ENCODE measurements at places on chromosomes 16 and 17.

- H3K4me1 ChIP-seq: no peaks in the 10 kb centered on the region
- no peak for DNase-seq
- H3K27ac ChIP-seq: no peak overlapping the region
- no peaks in the 10 kb centered on the region for H3K36me3 ChIP-seq
- H3K27me3 ChIP-seq: peaks cover 14% of the 10 kb centered on the region
Measured at GRCh38 chr16:1278477-1278876, 22.6 kb downstream of the TPSD1 start.

DNA sequence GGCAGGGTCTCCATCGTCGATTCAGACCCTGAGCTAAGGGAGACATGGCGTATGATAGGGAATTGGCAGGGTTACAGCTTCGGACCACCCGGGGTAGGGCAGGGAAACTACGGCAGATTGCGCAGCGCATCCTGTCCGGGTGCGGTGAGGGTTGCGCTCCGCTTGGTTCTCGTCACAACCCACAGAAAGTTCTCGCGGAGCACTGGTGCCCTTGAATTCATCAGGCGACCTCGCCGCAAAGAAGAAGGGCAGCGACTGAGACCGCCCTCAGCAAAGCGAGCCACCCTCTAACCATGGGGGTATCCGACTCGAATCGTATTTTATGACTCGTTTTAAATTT is 1.2 kb downstream of the HS3ST3B1 start:
- H3K27me3 ChIP-seq: peaks cover 16% of the 10 kb centered on the region
- peak overlapping the region; percentile 93 for H3K27ac ChIP-seq
- peaks cover 63% of the 10 kb centered on the region for H3K4me1 ChIP-seq
- peak; percentile 65 for DNase-seq
- H3K36me3 ChIP-seq: peaks cover 9% of the 10 kb centered on the region

DNA sequence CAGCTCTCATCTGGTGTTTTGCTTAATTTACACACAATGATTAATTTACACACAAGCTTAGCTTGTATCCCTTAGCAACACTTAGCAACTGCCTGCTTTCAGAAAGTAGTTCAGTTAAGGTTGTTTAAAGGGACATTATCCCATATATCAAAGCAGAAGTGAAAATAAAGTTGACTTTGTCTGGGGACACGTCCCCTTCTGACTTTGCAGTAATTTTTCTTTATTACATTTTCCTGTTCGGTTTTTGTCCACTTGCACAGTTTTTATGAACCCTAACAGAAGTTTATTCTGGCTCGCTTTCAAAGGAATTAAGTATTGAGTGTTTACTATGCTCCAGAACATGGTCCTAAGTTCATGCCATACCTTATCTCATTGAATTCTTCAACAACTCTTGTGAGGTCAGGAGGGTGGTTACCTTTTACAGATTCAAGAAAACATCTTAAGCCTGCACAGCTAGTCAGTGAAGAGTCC is 41.5 kb downstream of the ARHGAP44 start:
- peaks cover 2% of the 10 kb centered on the region for H3K27me3 ChIP-seq
- H3K4me1 ChIP-seq: no peaks in the 10 kb centered on the region
- no peak overlapping the region for H3K4me3 ChIP-seq
- no peaks in the 10 kb centered on the region for H3K36me3 ChIP-seq
- no peak for DNase-seq
- no peak overlapping the region for H3K27ac ChIP-seq

GRCh38 chr17:79887451-79887991 is 48.3 kb upstream of the CBX4 start:
- no peak overlapping the region for H3K4me3 ChIP-seq
- no peak overlapping the region for H3K27ac ChIP-seq
- no peaks in the 10 kb centered on the region for H3K4me1 ChIP-seq
- no peak for DNase-seq
- H3K36me3 ChIP-seq: no peaks in the 10 kb centered on the region
- peaks cover 25% of the 10 kb centered on the region for H3K27me3 ChIP-seq

- no peak overlapping the region for H3K4me3 ChIP-seq
- H3K36me3 ChIP-seq: no peaks in the 10 kb centered on the region
- no peak overlapping the region for H3K27ac ChIP-seq
- H3K4me1 ChIP-seq: peaks cover 2% of the 10 kb centered on the region
- H3K27me3 ChIP-seq: no peaks in the 10 kb centered on the region
Measured at GRCh38 chr16:46737621-46738214, 10.4 kb downstream of the MYLK3 start.

GRCh38 chr16:49441366-49441780 is 67.8 kb downstream of the C16orf78 start:
- no peaks in the 10 kb centered on the region for H3K27me3 ChIP-seq
- DNase-seq: peak; percentile 61
- peak overlapping the region; percentile 40 for H3K27ac ChIP-seq
- peaks cover 23% of the 10 kb centered on the region for H3K4me1 ChIP-seq
- peak overlapping the region; percentile 30 for H3K4me3 ChIP-seq

DNA sequence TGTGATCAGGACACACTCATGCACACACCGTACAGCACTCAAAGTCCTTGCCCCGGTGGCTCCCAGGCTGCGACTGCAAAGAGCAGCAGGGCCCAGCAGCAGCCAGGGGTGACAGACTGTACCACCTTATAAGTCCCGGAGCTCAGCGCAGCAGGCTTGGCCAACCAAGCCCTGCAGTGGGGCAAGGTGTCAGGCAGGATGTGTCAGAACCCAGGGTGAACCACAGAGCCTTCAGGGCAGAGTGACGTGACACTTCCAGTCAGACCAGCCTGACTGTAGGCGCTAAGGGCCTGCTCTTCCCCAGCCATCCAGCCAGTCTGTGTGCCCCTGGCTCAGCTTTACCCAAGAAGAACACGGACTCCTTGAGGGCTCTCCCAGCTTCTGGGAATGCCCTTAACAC is 204.1 kb downstream of the COPRS start:
- no peak overlapping the region for H3K4me3 ChIP-seq
- H3K4me1 ChIP-seq: no peaks in the 10 kb centered on the region
- peaks cover 14% of the 10 kb centered on the region for H3K27me3 ChIP-seq
- DNase-seq: peak; percentile 14
- no peaks in the 10 kb centered on the region for H3K36me3 ChIP-seq

- H3K4me3 ChIP-seq: no peak overlapping the region
- H3K27ac ChIP-seq: no peak overlapping the region
- peaks cover 6% of the 10 kb centered on the region for H3K36me3 ChIP-seq
- no peaks in the 10 kb centered on the region for H3K4me1 ChIP-seq
- H3K27me3 ChIP-seq: no peaks in the 10 kb centered on the region
- DNase-seq: no peak
Measured at GRCh38 chr17:64747938-64748540, 85.9 kb upstream of the SMURF2 start.

DNA sequence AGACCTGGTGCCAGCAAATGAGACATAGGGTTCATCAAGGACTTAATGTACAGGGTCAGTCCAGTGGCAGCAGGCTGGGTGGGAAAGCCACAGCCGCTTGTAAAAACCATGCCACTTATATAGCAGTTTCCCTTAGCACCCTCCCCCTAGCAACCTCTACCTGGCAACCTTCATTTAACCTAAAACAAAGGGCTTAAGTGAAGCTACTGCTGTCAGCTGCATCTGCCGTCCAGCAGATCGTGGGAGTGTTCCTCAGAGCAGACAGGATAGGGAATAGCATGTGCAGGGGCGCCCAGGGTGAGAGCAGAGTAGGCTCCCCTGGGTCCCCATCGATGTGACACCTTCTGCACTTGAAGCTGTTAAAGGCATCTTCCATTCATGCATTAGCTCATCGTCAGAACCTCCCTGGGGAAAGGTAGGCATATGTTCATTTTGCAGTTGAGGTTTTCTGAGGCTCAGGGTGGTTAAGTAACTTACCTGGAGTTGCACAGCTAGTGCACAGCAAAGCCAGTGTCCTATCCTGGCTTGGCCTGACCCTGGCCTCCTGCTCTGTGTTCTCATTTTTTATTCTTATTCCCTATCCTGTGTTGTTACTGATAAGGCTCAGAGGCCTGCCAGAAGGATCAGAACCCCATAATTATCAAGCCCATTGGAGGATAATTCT is 112.5 kb downstream of the SOCS1 start:
- peaks cover 1% of the 10 kb centered on the region for H3K36me3 ChIP-seq
- no peaks in the 10 kb centered on the region for H3K27me3 ChIP-seq
- DNase-seq: no peak
- peaks cover 30% of the 10 kb centered on the region for H3K4me1 ChIP-seq
- H3K27ac ChIP-seq: no peak overlapping the region

DNA sequence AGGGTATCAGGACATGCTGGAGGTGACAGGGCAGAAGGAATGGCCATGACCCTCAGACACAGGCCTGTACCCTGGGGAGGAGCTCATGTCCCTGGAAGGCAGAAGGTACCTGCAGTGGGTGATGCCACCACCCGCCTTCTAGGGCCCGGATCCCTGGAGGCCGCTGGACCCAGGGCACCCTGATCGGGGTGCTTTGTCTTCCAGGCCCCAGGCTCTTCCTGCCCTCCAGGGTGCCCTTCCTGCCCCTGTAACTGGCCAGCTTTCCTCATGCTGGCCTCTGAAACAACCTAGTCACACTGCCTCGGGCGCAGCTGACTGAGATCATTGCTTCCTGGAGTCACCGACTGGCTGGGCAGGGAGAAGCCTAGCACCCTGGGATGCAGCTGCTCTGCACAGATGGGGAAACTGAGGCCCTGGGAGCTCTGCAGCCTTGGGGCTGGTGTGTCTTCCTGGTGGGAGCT is 5.8 kb downstream of the ADCY7 start:
- H3K36me3 ChIP-seq: peaks cover 13% of the 10 kb centered on the region
- H3K27me3 ChIP-seq: no peaks in the 10 kb centered on the region
- peak overlapping the region; percentile 99 for H3K27ac ChIP-seq
- no peak for DNase-seq
- H3K4me1 ChIP-seq: peaks cover 96% of the 10 kb centered on the region
- H3K4me3 ChIP-seq: no peak overlapping the region

GRCh38 chr16:8943966-8944759 is 19.5 kb downstream of the USP7 start:
- peaks cover 3% of the 10 kb centered on the region for H3K36me3 ChIP-seq
- H3K4me3 ChIP-seq: no peak overlapping the region
- peak overlapping the region; percentile 71 for H3K27ac ChIP-seq
- peaks cover 98% of the 10 kb centered on the region for H3K4me1 ChIP-seq

GRCh38 chr16:2956579-2956956 is 7.5 kb upstream of the KREMEN2 start:
- no peak overlapping the region for H3K27ac ChIP-seq
- H3K4me3 ChIP-seq: no peak overlapping the region
- H3K4me1 ChIP-seq: no peaks in the 10 kb centered on the region
- no peak for DNase-seq
- no peaks in the 10 kb centered on the region for H3K36me3 ChIP-seq

DNA sequence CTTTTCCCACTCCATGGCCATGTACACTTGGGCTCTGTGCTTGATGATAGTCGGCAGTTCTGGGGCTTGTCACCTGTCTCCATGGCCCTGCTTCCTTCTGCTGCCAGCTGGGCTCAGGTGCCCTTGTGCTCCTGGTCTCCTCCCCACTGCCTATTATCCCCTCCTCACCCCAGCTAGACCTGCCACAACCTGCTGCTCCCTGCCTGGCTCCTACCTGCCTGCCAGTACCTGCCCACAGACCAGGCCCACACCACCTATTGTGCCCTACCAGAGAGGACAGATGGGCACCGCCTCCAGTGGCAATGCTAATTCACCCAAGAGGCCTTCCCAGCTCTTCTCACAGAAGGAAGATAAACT is 538 bp upstream of the RAPGEFL1 start:
- H3K36me3 ChIP-seq: peaks cover 19% of the 10 kb centered on the region
- H3K27me3 ChIP-seq: no peaks in the 10 kb centered on the region
- no peak for DNase-seq
- H3K4me3 ChIP-seq: peak overlapping the region; percentile 39
- H3K27ac ChIP-seq: no peak overlapping the region

GRCh38 chr16:81624760-81625543 is 154.1 kb upstream of the PLCG2 start:
- H3K36me3 ChIP-seq: peaks cover 7% of the 10 kb centered on the region
- H3K4me1 ChIP-seq: peaks cover 22% of the 10 kb centered on the region
- DNase-seq: no peak
- H3K4me3 ChIP-seq: no peak overlapping the region

GRCh38 chr16:31696968-31697743 is 169.5 kb downstream of the AHSP start:
- DNase-seq: no peak
- no peak overlapping the region for H3K4me3 ChIP-seq
- H3K36me3 ChIP-seq: peaks cover 10% of the 10 kb centered on the region
- H3K4me1 ChIP-seq: peaks cover 21% of the 10 kb centered on the region

GRCh38 chr17:51818777-51819176 is 339.7 kb downstream of the CA10 start:
- no peaks in the 10 kb centered on the region for H3K36me3 ChIP-seq
- no peak overlapping the region for H3K4me3 ChIP-seq
- H3K27me3 ChIP-seq: peaks cover 1% of the 10 kb centered on the region

DNA sequence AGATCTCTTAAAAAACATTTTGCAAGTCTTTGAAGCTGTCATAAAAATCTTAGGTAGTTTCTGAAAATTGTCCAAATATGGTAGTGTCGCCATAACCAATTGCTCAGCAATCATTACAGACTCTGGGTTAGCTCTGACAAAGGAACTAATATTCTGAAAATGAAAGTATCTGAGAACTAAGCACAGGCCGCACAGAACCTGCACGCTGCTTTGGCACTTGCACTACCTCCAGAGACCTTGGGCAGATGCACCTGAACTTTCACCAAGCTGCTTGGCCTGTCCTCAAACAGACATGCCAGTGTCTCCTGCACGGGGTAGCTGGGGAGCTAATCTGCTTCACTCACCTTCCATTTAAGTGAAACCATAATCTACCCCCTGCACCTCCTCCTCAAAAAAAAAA is 317.0 kb downstream of the MAF start:
- peaks cover 78% of the 10 kb centered on the region for H3K4me1 ChIP-seq
- DNase-seq: no peak
- no peak overlapping the region for H3K4me3 ChIP-seq
- H3K36me3 ChIP-seq: no peaks in the 10 kb centered on the region
- H3K27me3 ChIP-seq: peaks cover 39% of the 10 kb centered on the region

- DNase-seq: no peak
- no peaks in the 10 kb centered on the region for H3K36me3 ChIP-seq
- H3K27ac ChIP-seq: no peak overlapping the region
- no peak overlapping the region for H3K4me3 ChIP-seq
- peaks cover 9% of the 10 kb centered on the region for H3K27me3 ChIP-seq
Measured at GRCh38 chr16:87207965-87208364, 109.2 kb downstream of the C16orf95 start.

DNA sequence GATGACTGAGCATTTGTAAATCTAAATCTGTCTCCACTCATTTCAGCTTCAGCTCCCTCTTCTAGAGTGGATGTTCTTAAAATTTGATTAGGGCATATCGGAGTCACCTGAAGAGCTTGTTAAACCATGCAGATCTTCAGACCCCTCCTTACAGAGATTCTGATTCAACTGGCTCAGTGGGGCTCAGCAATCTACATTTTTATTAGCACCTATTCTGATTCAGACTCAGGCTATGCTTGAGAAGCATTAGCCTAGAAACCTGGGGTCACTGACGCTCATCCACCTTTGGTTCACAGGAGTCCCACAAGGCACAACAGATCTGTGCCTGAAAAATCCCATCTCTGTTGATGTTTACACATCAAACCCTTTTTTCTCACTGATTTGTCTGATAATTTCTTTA is 365.6 kb downstream of the GRIN2A start:
- no peaks in the 10 kb centered on the region for H3K4me1 ChIP-seq
- H3K36me3 ChIP-seq: no peaks in the 10 kb centered on the region
- H3K27me3 ChIP-seq: no peaks in the 10 kb centered on the region
- no peak overlapping the region for H3K4me3 ChIP-seq

Measured in activated naive CD8-positive, alpha-beta T cell treated with anti-CD3 and anti-CD28 coated beads, Interleukin-2, amount 50 U/mL, for 24 hours (primary cell).